ENCODE measurements at places on chromosomes 5 and 9. TPM values are rescaled to one million over a fixed set of nuclear protein-coding genes. Genes with fewer than 3 reads are reported as not detected.

- no peak for DNase-seq
These were observed 6.4 kb downstream of the ENTREP1 start for GRCh38 chr9:69331444-69331843.

DNA sequence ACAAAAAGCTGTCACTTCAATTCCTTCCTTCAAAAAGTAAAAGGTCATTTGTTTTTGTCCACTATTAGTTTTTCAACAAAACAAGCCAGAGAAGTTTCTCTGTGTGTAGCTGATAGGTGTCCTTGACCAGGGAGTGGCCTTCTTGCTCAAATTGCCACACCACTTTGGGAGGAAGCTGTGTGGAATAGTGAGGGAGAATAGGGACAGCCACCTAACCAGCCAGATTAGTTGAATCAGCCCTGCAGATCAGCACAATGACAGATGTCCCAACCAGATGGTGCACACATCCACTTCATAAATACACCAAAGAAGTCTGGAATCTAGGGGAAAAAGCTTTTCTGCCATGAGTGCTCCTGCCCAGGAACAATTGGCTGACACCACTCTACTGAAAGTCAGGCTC is 37.2 kb downstream of the NREP start:
- no peak for DNase-seq

Gene OR2V1
- total RNA-seq = not detected

Gene ECM2
- total RNA-seq = not detected

Gene FAM221B
- total RNA-seq = not detected

DNA sequence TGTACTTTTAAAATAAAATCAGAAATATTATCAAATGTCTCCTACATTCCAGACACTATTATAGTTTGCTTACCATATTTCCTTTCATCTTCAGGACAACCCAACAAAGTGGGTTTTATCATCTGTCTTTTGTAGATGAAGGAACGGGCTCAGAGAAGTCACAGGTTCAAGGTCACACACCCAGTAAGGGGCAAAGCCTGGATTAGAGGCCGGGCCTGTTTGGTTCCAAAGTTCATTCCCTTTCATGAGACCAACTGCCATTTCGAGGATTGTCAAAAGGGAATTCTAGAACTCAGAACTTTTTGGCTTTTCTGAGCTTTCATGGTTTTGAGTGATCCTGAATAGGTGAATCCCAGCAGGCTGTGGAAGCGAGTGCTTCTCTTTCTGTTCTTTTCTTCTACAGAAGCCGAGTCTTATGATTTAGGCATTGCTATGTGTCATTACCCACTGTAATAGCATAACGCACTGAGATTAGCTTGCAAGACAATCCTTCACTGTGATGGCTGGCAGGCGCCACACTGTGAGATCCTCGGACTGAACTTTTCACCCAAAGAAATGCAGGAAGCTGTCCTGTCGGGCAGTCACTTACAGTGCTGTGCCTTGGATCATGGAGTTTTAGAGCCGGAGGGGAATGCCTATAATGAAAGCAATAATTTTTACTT is 43.8 kb upstream of the ANKH start:
- DNase-seq = no peak

Measured in T-cell (primary cell).